ENCODE measurements at places on chromosomes 6 and 20.

DNA sequence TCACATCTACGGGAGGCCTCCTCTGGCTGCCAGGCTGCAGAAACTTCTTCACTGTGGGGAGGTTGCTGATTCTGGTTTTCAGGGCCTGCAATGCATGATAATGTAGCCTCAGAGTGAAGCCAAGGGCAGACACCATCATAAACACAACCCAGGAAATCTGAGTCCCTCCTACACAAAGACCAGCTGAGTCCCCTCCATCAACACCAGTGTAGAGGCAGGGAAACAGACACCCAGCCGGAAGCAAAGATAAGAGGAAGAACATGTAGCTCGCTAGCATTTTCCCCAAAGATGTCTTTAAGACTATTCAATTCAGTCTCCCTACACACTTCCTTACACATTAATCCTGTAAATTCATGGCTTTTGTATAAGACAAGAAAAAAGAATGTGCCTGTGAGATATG, 23.6 kb downstream of the GSTA2 start:
- no peak for DNase-seq

DNA sequence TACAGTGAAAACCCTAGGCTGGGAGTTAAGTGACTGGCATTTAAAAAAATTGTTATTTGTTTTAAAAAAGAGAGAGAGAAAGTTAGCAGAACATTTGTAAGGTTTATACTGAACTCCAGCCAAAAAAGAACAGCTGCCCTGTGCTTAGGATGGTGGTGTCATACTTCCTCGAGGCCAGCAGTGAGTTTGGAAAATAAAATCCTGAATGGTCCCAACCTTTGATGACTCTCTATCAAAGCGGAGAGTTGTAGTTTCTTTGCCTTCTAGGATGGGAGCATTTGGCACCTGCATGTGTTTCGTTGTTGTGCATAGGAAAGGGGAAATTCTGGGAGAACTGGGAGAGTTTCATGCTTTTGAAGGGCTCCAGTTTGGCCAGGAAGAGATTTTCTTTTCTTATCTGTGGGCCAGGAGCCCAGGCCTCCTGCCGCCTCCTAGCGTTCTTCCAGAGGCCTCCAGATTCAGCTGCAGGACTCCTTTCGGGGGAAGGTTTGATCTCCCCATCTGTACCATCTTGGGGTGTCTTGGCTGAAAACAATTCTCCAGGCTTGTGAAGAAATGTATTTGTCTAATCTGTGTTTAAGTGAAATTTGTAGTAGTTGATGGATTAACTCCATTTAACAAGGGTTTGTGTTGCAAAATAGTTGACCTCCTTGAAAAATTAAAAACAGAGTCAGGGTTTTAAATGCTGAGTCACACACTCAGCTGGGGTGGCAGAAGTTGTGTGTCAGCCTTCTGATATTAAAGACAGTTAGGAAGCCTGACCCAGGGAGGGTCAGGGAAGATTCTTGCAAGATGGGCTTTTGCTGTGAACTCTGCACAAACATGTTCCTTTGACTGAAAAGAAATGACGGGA, 63.4 kb downstream of the TXNDC5 start:
- peak; percentile 45 for DNase-seq

- DNase-seq, result no peak
These were observed 670.3 kb downstream of the UTRN start for GRCh38 chr6:144955392-144955791.

DNA sequence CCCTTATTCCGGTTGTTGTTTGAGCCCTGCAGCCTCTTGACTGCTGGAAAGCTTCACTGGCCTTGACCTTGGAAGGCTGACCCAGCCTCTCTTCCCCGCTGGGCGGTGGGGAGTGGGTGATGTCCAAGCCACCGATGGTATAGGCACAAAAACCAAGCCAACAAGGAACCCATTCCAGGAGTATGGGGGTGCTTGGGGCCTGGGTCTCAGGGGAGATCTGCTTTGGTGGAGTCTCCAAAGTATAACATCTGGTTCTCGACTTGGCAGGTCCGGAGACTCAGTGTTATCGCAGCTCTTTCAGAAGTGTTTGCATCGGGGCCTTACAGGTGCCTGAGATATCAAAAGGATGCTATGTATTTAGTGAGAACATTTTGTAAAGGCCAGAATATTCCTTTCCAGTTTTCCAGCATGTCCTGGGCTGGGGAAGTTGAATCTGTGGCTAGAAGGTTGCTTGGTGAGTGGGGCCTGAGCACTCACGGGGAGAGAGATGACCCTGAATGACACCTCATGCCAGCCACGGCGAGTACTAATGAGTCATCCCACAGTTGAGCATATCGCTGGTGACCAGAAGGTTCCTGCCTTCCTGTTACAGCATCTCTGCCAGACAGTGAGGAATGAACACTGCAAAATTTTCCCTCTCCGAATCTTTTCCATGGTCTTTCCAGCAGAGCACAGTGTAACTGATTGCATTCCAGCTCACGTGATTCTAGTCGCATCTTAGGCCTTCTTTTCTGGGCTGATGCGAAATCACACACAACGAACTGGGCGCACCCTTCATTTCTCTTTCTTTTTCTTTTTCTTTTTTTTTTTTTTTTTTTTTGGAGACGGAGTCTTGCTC, 133.9 kb downstream of the ZDHHC14 start:
- DNase-seq, result peak; percentile 23

DNA sequence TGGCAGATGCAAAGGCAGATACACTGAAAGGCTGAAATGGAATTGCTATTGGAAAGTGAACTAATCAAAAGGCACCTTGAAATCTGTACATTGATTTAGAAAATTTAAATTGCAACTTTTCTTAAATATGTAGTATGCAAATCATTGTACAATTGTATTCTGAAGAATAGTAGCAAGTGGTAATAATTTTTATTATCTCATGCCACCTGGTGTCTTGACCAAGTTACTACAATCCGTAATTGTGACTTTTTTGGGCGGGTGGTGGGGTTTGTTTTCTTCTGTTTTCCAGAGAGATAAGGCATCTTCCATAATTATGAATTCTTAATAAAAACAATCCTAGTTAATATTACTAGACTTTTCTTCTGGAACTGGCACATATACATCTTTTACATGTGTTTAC, 12.5 kb upstream of the BCKDHB start:
- peak; percentile 7 for DNase-seq

DNA sequence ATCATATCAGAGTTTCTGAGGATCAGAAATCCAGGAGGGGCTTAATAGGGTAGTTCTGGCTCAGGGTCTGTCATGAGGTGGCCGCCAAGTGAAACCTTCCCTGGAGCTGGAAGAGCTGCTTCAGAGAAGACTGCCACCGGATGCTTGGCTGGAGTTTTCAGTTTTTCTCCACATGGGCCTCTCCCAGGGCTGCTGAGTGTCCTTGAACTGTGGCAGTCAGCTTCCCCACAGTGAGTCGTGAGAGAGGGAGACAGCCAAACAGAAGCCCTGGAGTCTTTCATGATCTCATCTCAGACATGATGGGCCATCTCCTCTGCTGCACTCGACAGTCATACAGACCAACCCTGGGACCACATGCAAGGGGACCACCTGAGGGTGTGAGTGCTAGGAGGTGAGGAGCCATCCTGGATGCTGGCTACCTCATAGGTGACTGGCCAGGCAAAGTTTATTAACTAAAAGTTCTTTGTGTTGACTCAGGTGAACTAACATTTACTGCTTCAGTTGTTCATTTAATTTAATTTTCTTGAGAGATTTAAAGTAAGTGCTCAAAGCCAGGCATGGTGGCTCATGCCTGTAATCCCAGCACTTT, 71.5 kb downstream of the SHLD1 start:
- no peak for DNase-seq

DNA sequence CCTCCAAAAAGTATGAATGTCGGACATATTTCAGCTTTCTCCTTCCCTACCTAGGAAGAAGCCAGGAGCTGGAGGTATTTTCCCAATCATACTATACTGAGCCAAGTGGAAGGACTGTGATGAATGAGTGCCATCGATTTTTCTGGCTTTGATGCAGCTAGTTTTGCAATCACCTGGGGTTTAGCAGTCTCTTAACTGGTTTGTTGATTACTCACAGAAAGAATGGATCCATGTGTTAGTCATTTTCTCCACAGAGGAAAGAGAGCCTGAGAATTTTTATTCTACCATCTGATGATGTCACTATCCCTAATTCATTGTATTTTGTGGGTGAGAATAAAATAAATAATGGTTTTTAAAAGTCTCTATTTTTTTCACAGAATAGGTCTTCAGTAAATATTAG, 282.9 kb upstream of the RNF217 start:
- peak; percentile 85 for DNase-seq

- DNase-seq, result peak; percentile 56
These were observed 71.6 kb downstream of the GPX5 start for GRCh38 chr6:28597217-28597835.

- peak; percentile 95 for DNase-seq
These were observed 139.0 kb downstream of the PXDC1 start for GRCh38 chr6:3612341-3613041.

DNA sequence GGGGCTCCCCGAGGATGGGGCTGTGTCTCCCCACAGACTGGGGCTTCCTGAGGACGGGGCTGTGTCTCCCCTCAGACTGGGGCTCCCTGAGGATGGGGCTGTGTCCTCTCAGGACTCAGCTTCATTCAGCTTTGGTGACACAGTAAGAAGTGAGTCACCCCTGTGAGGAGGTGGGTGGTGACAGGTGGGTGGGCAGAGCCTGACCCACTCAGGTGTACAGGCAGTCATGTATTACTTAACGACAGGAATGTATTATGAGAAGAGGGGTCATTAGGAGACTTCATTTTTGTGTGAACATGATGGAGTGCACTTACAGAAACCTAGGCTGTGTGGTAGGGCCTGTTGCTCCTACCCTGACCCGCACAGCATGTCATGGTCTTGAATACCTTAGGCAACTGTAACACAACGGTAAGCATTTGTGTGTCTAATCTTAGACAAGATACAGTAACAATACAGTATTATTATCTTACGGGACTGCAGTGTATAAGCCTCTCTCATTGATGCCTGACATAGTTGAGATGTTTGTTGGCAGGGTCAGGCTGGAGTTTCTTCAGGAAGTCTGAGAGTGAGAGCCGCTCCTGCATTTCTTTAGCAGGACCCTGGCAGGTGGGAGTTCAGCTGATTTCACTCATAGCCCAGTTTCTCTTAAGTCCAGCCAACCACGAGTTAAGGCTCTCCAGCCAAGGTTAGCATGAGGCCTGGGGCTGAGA, 10.9 kb upstream of the PGC start:
- DNase-seq, result no peak

GRCh38 chr20:22004946-22005345, 299.5 kb downstream of the PAX1 start:
- no peak for DNase-seq

DNA sequence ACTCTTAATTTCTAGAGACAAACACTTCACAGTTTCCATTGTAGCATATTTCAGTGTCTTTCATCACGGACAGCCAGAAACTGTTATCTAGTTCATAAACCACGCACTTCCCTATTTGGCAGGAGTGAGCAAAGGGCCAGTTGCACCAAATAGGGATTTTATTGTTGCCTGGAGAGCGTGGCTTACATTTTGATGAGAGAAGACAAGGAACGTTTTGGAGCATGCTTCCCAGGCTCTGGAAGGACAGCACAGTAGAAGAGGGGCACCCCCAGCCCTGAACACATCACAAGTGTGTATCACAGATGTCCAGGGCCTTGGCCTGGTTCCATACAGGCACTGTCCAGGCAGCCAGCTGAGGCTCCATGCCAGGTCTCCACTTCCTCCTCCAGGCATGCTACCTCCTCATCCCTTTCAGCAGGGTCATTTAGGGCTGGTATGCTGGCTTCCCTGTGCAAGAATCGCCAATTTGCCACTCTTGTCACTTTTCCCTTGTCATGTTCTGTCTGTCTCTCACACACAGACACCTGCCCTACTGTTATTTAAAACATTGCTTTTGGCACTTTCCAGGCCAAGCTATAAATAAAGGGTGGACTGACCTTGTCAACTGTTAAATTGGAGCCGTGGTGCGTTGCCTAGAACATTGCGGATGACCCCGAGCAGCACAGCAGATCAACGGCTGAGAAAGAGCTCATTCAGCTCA, 235.0 kb upstream of the GMDS start:
- DNase-seq, result no peak

DNA sequence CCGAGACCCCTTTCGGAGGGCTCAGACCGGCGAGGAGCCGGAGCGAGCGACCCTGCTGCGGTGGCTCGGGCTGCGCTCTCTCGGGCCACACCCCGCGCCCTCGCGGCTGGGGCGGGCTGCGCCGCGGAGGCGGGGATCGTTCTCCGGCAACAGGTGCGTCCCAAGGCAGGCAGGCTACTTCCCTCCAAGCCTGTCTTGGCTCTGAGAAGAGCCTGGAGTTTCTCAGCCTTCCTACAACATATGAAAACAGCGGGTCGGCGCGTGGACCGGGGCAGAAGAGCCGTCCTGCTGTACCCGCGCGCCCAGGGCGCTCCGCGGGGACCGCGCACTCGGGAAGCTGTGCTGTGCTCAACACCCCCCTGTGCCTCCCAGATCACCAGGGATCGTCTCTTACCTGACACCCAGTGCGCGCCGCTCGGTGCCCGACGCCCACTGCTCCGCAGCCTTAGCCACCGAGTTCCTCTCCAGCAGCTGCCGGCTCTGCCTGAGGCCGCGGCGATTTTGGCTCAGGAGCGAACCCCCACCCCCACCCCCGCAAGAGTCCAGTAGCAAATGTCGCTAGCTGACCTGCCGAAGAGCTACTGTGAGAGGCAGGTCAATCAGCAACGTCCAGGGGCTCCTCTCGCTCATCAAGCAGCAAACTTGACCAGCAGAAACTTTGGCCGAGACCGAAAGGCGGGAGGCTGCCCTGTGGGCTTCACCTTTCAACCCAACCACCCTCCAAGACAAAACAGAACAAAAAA, 3.7 kb upstream of the OLIG3 start:
- DNase-seq, result no peak

DNA sequence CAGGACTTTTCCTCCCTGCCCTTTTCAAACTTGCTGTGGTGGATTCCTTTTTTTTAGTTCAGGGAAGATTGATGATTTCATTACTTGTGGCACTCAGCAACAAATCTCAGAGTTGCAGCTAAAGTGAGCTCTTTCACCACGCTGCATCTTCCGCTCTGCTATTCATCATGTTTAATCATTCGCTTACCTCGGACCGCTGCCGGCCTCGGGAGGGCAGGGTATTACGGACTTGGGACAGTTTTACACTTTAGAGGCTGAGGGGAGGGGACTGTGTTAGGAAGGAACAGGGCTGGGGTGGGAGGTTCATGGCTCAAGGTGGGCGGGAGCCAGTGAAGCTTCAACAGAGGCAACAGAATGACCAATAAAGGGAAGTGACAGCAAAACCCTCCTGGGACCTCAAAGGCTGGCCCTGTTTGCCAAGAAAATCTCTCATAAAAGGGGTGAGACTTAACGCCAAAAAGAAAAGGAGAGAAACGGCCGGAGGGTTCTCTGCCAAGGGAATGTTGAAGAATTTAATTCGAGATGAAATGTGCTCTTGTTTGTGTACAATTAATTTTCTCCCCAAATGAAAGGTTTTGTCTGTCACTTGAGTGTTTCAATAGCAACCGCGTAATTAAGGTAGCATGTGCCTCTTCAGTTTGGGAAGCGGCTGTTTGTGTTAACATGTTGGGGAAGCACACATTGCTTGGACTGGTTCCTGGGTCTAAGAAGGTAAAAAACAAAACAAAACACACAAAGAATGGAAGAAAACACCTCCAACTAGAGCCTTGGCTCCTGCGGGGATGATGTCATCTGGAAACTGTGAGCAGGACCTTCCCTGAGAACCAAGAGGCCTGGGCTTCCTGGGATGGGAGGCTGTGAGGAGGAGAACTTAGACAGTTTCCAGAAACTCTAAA, 72.5 kb upstream of the SULF2 start:
- peak; percentile 70 for DNase-seq
